ENCODE measurements at places on chromosomes 1 and 21. TPM values are rescaled to one million over a fixed set of nuclear protein-coding genes. Genes with fewer than 3 reads are reported as not detected.

DNA sequence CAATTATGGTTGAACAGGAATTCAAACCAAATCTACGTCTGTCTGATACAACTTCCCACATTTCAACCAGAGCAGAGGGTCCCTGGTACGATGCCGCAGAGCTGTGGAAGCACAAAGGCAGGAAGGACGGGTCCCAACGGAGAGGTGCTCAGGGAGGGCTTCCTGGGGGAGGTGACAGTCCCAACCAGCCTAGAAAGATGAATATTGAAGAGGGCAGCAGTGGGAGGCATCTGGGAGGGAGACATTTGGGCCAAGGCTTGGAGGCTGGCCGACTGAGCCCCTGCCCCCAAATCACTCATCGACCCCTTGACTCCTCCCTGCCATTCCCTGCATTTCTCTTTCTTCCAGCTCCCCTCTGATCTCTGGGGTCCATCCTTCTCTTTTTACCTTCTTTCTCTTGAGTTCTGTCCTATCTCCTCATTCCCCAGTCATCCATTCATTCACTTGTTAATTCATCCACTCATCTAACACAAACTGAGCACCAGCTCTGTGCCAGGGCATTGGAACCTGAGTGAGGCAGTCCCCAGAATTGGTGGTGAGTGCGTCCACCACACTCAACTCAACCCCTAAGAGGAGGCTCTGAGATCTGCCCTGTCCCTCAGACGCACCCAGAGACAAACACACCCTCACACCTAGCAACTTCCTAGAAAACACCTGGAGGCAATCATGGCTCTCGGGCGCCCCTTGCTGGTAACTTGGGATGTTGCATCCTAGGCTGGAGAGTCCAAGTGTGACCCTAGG, 13.2 kb upstream of the CELA3B start:
- DNase-seq: peak; percentile 92
- no peak overlapping the region for H3K4me3 ChIP-seq
- H3K27ac ChIP-seq: no peak overlapping the region
- H3K36me3 ChIP-seq: no peaks in the 10 kb centered on the region
- no peaks in the 10 kb centered on the region for H3K27me3 ChIP-seq

FLG2 gene
- total RNA-seq: not detected

OPRD1 gene
- 0.16 TPM for total RNA-seq

- no peaks in the 10 kb centered on the region for H3K27me3 ChIP-seq
- H3K27ac ChIP-seq: no peak overlapping the region
- H3K4me3 ChIP-seq: no peak overlapping the region
Observed at GRCh38 chr1:228825840-228826484, 90.7 kb downstream of the RHOU start.

EPHA10 gene
- 29.6 TPM for total RNA-seq

GRCh38 chr1:41566274-41566885, 81.9 kb upstream of the EDN2 start:
- no peaks in the 10 kb centered on the region for H3K4me1 ChIP-seq
- no peak overlapping the region for H3K27ac ChIP-seq
- no peak overlapping the region for H3K4me3 ChIP-seq
- no peaks in the 10 kb centered on the region for H3K27me3 ChIP-seq

- no peak for DNase-seq
- H3K27ac ChIP-seq: no peak overlapping the region
Observed at GRCh38 chr1:245971711-245972085, 535.4 kb downstream of the SMYD3 start.

SERPINC1 gene
- 0.29 TPM for total RNA-seq

GRCh38 chr1:79633456-79633855, 626.9 kb upstream of the ADGRL4 start:
- H3K4me1 ChIP-seq: no peaks in the 10 kb centered on the region
- no peak overlapping the region for H3K27ac ChIP-seq
- no peak for DNase-seq
- no peaks in the 10 kb centered on the region for H3K36me3 ChIP-seq

GRCh38 chr1:90836345-90836679, 119.2 kb upstream of the BARHL2 start:
- H3K27me3 ChIP-seq: peaks cover 48% of the 10 kb centered on the region
- H3K27ac ChIP-seq: no peak overlapping the region
- DNase-seq: no peak
- H3K36me3 ChIP-seq: no peaks in the 10 kb centered on the region

- H3K27ac ChIP-seq: no peak overlapping the region
- H3K4me1 ChIP-seq: no peaks in the 10 kb centered on the region
- H3K36me3 ChIP-seq: no peaks in the 10 kb centered on the region
- no peaks in the 10 kb centered on the region for H3K27me3 ChIP-seq
- no peak overlapping the region for H3K4me3 ChIP-seq
Observed at GRCh38 chr1:235834620-235835019, 32.1 kb downstream of the LYST start.

C1orf216 gene
- 2.9 TPM for total RNA-seq

- H3K27me3 ChIP-seq: no peaks in the 10 kb centered on the region
- peak; percentile 4 for DNase-seq
- H3K4me3 ChIP-seq: no peak overlapping the region
- H3K36me3 ChIP-seq: no peaks in the 10 kb centered on the region
Observed at GRCh38 chr1:7313081-7313546, 458.0 kb upstream of the VAMP3 start.

DNA sequence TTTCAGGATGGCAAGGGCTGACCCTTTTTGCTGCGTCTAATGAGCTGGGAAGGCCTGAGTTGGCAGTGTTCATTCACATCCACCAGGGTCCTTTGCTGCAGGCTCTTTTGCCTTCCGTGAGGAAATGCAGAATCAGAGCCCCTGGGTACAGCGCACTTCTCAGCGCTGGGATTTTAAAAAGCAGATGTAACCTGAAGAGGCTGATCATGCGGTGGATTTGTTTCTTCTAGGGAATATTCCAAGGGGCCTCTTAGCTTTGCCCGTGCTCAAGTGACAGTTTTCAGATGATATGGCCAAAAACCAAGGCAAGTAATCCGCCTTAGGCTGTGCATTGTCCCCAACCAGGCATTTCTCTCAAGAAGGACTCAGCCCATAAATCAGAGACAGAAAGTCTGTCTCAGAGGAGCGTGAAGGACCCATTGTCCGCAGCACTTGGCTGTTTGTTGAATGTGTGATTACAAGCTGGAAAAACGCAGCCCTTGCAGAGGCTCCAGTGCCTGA, 237.6 kb downstream of the PTPRC start:
- H3K4me1 ChIP-seq: no peaks in the 10 kb centered on the region
- H3K27ac ChIP-seq: no peak overlapping the region
- H3K27me3 ChIP-seq: no peaks in the 10 kb centered on the region
- H3K4me3 ChIP-seq: no peak overlapping the region
- no peaks in the 10 kb centered on the region for H3K36me3 ChIP-seq

ACTA1 gene
- 2.4 TPM for total RNA-seq

- H3K36me3 ChIP-seq: no peaks in the 10 kb centered on the region
- no peak overlapping the region for H3K27ac ChIP-seq
- H3K27me3 ChIP-seq: no peaks in the 10 kb centered on the region
- H3K4me1 ChIP-seq: no peaks in the 10 kb centered on the region
Observed at GRCh38 chr1:65209005-65209885, 61.2 kb downstream of the AK4 start.

DNA sequence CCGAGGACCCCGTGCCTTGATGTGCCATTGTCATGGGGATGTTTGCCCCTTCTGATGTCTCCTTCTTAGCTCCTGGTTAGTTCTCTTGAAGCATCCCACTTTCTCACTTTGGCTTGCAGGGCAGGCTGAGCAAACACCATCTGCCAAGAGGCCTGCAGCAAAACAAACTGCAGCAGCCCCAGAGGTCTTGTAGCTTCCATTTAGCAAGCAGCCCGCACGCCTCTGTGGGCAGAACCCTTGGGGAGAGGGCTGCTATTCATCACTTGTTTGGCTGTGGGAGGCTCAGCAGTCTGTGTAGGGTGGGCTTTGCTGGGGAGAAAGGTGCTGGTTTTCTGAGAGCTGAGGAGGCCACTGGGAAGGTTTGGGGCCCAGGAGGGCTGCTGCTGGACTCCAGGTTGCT, 56.7 kb downstream of the KCNC4 start:
- H3K36me3 ChIP-seq: no peaks in the 10 kb centered on the region
- no peak overlapping the region for H3K27ac ChIP-seq
- DNase-seq: no peak

MATN1 gene
- total RNA-seq: not detected

RCSD1 gene
- total RNA-seq: 5.7 TPM

DNA sequence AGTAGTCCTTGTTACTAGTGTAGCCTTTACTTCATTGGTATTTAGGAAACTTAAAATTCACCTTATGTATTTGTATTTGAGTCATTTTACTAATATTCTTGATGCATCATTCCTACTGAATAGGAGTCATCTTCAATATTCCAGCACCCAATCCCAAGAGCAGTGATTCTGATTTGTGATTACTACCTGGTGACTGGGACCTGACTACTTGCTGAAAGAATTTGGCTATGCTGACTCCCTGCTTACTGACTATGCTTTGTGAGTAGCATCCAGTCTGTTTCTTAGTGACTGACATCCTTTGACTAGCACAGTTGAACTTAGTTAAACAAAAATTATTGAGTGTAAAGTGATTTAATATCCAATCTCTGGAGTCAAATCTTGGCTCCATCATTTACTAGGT, 129.9 kb upstream of the NEGR1 start:
- H3K4me3 ChIP-seq: no peak overlapping the region
- no peak for DNase-seq
- no peaks in the 10 kb centered on the region for H3K27me3 ChIP-seq
- no peaks in the 10 kb centered on the region for H3K36me3 ChIP-seq

BEND5 gene
- total RNA-seq: 0.57 TPM

DNA sequence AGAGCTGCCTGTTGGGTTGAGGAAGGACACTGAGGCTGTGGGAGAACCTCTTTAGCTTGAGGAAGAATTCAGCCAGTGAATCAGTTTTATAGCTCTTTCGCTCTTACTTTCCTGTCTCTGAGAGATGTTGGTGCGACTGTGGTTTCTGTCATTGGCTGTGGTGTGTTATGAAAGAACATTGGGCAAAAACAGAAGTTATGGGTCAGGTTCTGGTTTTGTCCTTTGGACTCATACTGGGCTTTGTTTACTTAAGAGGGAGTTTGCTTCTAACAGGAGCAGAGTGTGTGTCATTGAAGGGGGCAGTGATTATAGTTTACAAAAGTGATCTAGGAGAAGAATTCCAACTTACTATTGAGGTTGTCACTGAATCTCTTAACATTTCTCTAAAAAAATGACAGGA, 97.0 kb downstream of the TLR5 start:
- H3K4me1 ChIP-seq: no peaks in the 10 kb centered on the region
- no peaks in the 10 kb centered on the region for H3K36me3 ChIP-seq
- DNase-seq: no peak

DNA sequence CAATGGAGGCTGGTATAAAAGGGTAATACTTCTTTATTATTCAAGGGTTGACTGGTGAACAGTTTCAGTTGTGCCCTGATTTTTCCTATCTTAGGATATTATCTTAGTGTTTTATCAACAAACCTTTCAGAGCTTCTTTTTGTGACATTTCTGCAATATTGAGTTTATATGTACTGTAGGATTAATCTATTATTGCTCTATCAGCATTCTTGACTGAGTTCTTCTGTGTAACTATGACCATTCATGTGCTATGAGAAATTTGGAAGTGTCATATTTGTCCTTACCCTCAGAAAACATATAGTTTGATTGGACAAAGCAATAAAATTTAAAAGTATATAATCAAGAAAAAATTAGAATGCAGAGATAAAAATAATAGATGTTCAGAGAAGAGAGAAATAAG, 25.5 kb upstream of the MRPS6 start:
- no peaks in the 10 kb centered on the region for H3K36me3 ChIP-seq
- H3K27ac ChIP-seq: no peak overlapping the region
- no peaks in the 10 kb centered on the region for H3K27me3 ChIP-seq
- no peak for DNase-seq
- H3K4me1 ChIP-seq: no peaks in the 10 kb centered on the region
- no peak overlapping the region for H3K4me3 ChIP-seq

DNA sequence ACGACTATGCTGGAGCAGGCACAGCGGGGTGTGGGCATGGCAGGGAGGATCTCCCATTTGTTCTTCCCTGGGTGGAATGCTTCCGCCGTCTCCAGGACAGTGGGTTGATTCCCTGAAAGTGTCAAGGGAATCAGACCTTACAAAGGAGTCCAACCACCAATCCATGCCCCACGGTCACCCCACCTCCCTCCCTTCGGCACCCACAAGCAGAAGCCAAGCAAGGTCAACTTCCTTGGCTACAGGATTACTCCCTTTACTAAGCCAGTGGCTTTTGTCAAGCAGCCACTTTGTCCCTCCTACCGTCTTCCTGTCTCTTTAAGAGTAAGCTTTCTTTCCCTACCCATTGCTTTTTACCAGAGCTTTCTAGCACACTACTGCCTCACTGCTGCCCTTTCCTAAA, 15.9 kb upstream of the NUAK2 start:
- H3K4me3 ChIP-seq: no peak overlapping the region
- no peak for DNase-seq

GRCh38 chr1:14511796-14512585, 86.5 kb upstream of the KAZN start:
- no peak overlapping the region for H3K27ac ChIP-seq
- H3K36me3 ChIP-seq: no peaks in the 10 kb centered on the region
- H3K4me3 ChIP-seq: no peak overlapping the region
- DNase-seq: no peak
- no peaks in the 10 kb centered on the region for H3K4me1 ChIP-seq

GRCh38 chr1:246587606-246588005, 21.4 kb downstream of the CNST start:
- H3K27me3 ChIP-seq: no peaks in the 10 kb centered on the region
- no peaks in the 10 kb centered on the region for H3K36me3 ChIP-seq
- no peak for DNase-seq
- peak overlapping the region; percentile 22 for H3K27ac ChIP-seq
- H3K4me3 ChIP-seq: no peak overlapping the region
- H3K4me1 ChIP-seq: peaks cover 8% of the 10 kb centered on the region

GRCh38 chr1:203799157-203799556, 3.7 kb downstream of the ZBED6 start:
- H3K27ac ChIP-seq: no peak overlapping the region
- no peaks in the 10 kb centered on the region for H3K27me3 ChIP-seq
- no peak for DNase-seq
- H3K4me1 ChIP-seq: peaks cover 4% of the 10 kb centered on the region
- no peak overlapping the region for H3K4me3 ChIP-seq
- H3K36me3 ChIP-seq: no peaks in the 10 kb centered on the region

GRCh38 chr1:167293057-167293456, 72.4 kb downstream of the POU2F1 start:
- H3K4me3 ChIP-seq: no peak overlapping the region
- no peaks in the 10 kb centered on the region for H3K36me3 ChIP-seq
- no peak overlapping the region for H3K27ac ChIP-seq

CD34 gene
- 3.1 TPM for total RNA-seq

- no peaks in the 10 kb centered on the region for H3K27me3 ChIP-seq
- H3K4me3 ChIP-seq: no peak overlapping the region
- no peak for DNase-seq
Observed at GRCh38 chr1:84876353-84876752, 16.7 kb downstream of the LPAR3 start.

GRCh38 chr1:31814041-31814511, 1.7 kb downstream of the SPOCD1 start:
- no peak overlapping the region for H3K27ac ChIP-seq
- no peaks in the 10 kb centered on the region for H3K36me3 ChIP-seq
- H3K27me3 ChIP-seq: no peaks in the 10 kb centered on the region
- no peak for DNase-seq
- no peaks in the 10 kb centered on the region for H3K4me1 ChIP-seq

GBP7 gene
- not detected for total RNA-seq

TRIM63 gene
- 0.15 TPM for total RNA-seq

TLCD4 gene
- 28.3 TPM for total RNA-seq

GRCh38 chr1:27135541-27136235, 19.2 kb downstream of the SLC9A1 start:
- H3K27me3 ChIP-seq: no peaks in the 10 kb centered on the region
- no peak overlapping the region for H3K4me3 ChIP-seq
- DNase-seq: no peak
- peaks cover 19% of the 10 kb centered on the region for H3K4me1 ChIP-seq

- DNase-seq: no peak
- H3K27me3 ChIP-seq: no peaks in the 10 kb centered on the region
- H3K27ac ChIP-seq: peak overlapping the region; percentile 47
- H3K4me1 ChIP-seq: peaks cover 37% of the 10 kb centered on the region
- H3K36me3 ChIP-seq: no peaks in the 10 kb centered on the region
- no peak overlapping the region for H3K4me3 ChIP-seq
Observed at GRCh38 chr1:225448146-225448805, 20.4 kb upstream of the LBR start.

MYCL gene
- total RNA-seq: 17.0 TPM
